ENCODE measurements at places on chromosomes 13 and 19.

GRCh38 chr19:45492627-45493470, 4.0 kb downstream of the RTN2 start:
- no peak for DNase-seq

DNA sequence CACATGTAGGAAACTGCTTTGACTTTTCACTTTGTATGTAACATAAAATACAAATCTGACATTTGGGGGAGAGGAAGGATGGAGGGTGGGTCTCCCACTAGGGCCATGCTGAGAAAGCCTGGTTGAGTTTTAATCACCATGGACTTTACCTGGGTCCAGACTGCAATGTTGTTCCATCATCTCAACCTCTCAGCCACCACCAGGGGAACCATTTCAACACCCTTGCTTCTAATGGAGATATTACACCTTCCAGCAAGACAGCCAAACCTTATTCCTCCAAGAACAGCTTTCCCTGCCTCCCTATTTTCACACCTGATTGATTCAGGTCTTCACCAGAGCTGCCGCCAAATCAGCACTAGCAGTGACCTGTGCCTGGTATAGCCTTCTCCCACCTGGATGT, 56.0 kb downstream of the ZAR1L start:
- no peak for DNase-seq

GRCh38 chr19:13127051-13127450, 9.0 kb downstream of the NACC1 start:
- DNase-seq: no peak

GRCh38 chr19:4534836-4535658, at the start of gene PLIN5:
TSS of gene PLIN5 (minus strand) at chr19:4535224. CDS start at chr19:4534074, 1,150 bp downstream.
- DNase-seq: peak; percentile 82

GRCh38 chr13:51478418-51479198, 25.8 kb upstream of the INTS6 start:
- no peak for DNase-seq

DNA sequence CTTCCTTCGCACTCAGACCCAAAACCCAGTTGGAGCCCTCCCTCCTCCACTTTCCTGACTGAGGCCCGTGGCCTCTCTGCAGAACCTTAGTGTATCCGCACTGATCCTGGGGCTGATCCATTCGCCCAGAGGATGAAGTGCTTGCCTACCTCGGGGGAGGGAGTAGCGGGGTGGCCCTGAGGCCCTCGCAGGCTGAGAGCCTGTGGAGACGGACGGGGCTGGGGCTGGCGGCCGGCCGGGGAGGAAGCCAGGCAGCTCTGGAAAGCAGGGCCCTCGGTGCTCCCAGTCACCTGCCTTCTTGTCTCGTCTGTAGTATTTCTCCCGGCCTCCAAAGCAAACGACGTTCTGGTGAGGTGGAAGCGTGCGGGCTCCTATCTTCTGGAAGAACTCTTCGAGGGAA, 1.3 kb downstream of the PROZ start:
- no peak for DNase-seq

DNA sequence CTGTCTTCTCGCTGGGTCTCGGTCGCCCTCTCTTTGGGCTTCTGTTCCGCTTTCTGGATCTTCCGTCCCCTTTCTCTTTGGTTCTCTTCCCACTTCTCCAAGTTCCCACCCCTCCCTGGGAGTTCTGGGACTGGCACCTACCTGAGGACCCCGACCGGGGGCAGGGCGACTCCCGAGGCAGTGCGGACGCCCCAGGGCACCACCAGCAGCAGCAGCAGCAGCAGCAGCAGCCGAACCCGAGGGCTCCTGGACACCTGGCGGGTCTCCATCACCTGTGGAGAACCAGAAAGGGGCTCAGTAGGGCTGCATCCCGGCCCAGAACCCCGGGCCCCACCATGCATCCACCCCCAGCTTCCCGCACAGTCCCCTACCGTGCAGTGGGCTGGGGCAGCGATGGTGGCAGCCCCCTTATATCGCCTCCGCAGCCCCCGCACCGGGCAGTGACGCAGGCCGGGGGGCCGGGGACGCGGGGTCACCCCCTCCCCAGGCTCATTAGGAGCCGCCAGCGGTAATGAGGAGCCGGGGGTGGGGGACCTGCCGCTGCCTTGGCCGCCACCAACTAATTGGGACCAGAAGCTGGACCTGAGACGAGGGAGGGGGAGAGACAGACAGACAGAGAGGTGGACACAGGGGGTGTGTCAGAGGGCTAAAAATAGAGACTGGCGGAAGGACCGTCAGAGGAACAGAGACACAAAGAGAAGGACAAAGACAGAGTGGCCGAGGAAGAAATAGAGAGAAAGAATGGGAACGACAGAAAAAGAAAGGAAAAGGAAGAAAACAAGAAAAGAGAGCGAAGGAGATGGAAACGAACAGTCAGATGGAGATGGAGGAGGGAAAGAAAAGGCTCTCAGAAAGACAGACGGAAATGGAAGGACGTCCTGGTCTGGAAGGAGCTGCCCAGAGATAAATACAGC, at the start of gene PTH2:
PTH2 (minus strand) TSS at position 371 of the 914 bp plus-strand sequence; CDS start at position 269, 102 bp downstream.
- DNase-seq: no peak

- DNase-seq: peak; percentile 62
These were observed 379.4 kb downstream of the KLF12 start for GRCh38 chr13:73754727-73755292.

GRCh38 chr19:1136201-1136600, 32.4 kb downstream of the GPX4 start:
- no peak for DNase-seq

GRCh38 chr19:30355586-30355985, 16.6 kb upstream of the ZNF536 start:
- no peak for DNase-seq

GRCh38 chr13:113448545-113448884, 4.8 kb downstream of the ADPRHL1 start:
- no peak for DNase-seq

DNA sequence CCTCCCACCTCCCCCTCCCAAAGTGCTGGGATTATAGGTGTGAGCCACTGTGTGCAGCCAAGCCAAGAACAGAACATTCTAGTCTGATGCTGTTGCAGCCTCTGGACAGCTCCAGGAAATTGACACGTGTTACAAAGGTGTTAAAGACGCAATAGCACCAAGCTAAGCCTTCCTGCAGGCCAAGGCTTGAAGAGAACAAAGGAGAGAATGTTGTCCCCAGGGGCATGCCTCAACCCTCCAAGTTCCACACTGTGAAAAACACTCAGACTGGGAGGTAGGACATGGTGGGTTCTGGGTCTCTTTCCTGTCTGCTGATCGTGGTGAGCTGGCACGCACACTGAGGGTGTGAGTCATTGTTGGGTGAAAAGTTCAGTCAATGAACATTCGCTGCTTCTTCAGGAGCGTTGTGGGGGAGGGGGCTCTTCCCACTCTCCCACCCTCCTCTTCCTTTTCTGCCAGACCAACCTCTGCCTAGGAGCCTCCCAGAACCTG, 5.3 kb upstream of the PTPRS start:
- no peak for DNase-seq

DNA sequence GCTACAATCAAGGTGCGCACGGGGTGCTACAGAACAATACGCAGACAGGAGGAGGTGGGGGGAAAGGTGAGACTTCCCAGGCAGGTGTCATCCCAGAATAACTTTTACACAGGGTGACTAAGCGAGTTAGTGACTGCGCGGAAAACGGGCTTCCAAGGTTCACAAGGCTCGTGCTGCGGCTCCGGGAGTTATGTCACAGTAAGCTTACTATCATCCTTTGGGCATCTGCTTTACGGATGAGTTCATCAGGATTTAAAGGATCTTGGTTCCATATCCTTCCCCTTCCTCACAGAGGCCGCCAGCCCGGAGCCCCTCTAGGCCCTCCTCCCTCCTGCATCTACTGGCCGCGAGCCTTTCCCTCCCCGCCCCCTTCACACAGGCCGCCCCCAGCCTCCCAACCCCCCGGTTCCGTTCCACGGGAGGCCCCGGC, 474 bp upstream of the IFT88 start:
- DNase-seq: peak; percentile 62

- DNase-seq: peak; percentile 27
These were observed 110.9 kb downstream of the SACS start for GRCh38 chr13:23322353-23323336.

DNA sequence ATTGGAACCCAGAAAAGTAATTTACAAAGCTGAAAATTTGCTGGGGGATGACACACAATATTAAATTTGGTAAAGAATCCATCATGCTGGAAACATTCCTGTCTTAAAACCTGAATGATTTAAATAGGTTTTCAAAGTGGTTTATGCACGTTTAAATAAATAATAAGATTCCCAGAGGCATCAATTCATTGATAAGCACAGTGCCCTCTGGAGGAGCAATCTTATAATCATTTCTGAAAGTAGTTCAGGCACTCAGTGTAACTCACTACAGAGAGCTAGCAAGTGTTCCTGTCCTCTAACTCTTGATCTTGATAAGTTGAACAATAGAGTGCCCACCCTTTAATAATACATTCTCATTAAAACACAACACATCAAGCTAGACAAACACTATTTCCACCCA, 43.5 kb upstream of the SHISA2 start:
- no peak for DNase-seq

- DNase-seq: no peak
These were observed 769.9 kb upstream of the SLITRK6 start for GRCh38 chr13:86569119-86569518.

DNA sequence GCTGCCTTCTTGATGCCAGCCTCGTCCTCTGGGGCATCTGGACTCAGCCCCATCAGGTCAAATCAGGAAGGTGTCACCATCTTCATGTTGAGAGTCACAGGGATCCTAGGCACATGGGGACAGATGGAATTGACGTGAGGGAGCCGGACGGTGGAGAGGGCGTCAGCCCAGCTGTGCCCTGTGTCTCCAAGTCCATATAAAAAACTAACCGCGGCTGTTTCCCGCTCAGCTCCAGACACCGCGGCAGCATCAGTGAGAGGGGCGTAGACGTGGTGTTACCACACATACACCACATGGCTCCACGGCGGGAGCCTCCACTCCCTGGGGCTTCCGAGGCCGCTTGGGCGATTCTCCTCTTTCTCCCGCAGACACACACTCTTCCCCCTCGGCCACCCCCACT, 5.6 kb upstream of the PRR36 start:
- DNase-seq: no peak

GRCh38 chr13:24632382-24633121, 47.7 kb upstream of the ATP12A start:
- DNase-seq: peak; percentile 59

DNA sequence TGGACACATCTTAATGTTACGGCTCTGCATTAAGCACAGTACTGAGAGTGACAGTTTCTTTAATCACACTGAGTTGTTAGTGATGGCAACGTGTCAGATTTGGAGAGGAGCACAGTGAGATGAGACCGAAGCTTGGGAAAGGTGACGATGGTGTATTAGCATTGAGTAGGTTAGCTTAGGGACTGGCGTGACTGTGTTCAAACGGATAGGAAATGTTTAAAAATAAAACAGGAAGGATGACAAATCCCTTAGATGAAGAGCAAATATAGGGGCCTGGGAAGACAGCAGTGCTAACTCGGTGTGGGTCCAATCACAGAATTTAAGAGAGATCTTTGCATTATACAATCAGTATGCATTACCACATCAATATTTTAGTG, 384.3 kb downstream of the HS6ST3 start:
- DNase-seq: no peak

GRCh38 chr19:42115705-42116104, 16.5 kb downstream of the POU2F2 start:
- no peak for DNase-seq

DNA sequence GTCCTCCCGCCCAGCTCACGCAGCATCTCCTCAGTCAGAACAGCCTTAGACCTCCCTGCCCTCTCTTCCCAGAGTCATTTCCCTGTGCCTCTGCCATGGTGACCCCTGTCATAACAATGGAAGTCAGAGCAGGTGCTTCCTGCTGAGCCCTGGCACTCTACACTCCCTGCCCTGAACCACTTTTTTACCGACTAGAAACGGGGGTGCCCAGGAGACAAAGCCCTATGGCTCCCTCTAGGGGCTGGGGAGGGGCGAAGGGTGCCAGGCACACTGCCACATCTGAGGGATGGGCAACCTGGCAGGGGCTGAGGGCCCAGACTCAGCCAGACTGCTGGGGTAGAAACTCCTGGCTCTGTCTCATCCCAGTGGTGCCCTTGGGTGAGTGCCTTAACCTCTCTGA, 16.4 kb downstream of the ZNF574 start:
- DNase-seq: peak; percentile 48

DNA sequence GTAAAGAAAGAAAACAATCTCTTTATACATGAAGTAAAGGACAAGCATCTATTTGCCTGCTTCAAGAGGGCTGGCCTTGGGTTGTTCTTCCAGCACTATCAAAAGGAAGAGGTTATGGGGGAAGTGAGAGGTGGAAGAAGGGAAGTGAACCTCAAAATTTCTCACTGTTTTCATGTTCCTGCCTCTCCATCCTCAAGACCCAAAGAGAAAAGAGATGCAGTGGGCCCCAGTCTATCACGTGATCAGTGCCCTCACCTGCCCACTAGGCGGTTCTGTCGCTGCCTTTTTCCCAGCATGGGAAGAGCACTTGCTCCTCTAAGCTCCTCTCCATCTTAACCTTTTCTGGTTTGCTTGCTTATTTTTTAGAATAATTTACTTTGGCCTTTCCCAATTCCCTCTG, 6.2 kb upstream of the USP12 start:
- DNase-seq: peak; percentile 27

DNA sequence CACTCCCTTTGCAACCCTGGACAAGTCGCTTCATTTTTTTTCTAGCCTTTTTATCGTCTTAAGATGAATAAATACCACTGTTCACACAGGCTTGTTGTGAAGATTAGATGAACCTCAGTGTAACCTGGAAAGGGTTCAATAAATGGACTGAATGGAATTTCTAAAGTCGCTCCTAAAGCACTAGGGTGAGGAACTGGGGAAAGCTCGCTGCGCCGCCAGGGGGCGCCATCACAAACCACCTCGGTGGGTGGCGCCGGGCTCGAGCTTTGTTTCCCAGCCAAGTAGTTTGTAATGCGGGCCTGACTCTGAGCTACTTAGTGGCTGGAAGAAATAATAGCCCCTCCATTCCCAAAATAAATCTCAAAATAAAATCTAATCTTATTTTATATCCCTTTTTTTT, 2.2 kb upstream of the CEACAM6 start:
- peak; percentile 92 for DNase-seq

DNA sequence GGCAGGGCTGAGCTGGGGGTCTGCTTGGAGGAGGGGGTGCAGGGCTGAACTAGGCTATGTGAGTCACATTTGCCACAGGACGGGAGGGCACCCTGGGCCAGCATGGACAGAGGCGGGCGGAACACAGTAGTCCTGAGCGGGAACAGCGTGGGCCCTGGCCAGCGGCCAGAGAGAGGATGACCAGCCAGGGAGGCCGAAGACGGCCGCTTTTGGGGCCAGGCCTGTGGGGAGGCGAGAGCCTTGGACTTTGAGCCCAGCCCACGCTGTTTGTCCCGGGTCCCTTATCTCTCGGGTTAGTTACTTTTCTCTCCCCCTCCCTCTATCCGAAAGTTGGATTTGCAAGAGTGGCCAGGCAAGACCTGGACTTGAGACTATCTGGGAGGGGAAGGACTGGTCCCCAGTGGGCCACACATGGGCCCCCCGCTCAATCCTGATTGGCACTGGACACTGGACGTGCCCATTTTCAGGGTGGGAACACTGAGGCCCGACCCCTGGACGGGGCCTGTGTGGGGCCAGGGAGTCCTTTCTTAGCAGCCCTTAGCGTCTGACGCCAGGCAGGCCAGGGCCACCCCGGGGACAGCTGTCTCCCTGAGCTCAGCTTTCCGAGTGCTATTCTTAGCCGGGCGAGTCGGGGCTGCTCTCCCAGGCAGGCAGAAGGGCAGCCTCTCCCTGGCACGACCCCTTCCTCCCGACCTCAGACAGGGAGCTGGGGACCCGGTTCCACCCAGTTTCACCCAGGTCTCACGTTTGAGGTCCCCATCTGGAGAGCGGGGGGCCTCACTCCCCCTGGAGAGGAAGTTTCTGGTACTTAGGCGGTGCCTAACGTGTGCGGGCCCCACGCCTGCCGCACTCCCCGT, 833 bp downstream of the GAMT start:
- DNase-seq: no peak

GRCh38 chr13:40391788-40392187, 274.7 kb downstream of the FOXO1 start:
- no peak for DNase-seq

Measured in suppressor macrophage treated with lipopolysaccharide for 1 hour (primary cell).